GM23248 (cell line): ENCODE measurements at places on chromosomes 2 and 18. TPM values are rescaled to one million over a fixed set of nuclear protein-coding genes. Genes with fewer than 3 reads are reported as not detected.

DNA sequence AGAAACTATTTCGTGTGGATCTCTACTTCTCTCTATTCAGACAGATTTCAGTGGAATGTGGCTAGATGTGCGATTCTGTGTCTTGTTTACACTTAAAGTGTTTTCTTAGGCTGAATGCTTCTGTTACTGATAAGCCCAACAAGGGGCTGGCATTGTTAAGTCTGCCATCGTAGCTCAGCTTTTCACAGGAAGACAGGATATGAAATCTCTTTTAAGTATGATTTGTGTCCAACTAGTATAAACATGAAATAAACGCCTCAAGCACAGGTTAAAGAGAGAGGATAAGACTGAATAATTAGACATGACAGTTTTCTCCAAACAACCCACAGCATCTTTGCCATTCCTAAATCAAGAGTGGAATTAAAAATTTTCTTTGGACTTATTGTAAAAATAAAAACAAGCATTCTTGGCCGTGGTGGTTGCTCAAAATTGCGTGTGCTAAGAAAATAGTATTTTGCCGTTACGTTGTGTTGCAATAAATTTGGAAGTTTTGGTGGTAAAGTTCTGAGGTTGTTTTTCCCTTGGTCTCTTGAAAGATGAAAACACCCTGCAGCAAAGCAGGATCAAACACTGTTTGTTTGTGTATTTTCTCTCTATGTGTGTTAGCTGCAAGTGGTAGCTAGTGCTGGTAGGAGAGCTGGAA lies 1.0 kb downstream of the VIT start:
- no peak for DNase-seq
- peaks cover 17% of the 10 kb centered on the region for H3K4me1 ChIP-seq
- H3K36me3 ChIP-seq: no peaks in the 10 kb centered on the region
- no peak overlapping the region for H3K27ac ChIP-seq

Gene FLACC1
- total RNA-seq: 0.38 and 2.3 TPM in 2 replicates

DNA sequence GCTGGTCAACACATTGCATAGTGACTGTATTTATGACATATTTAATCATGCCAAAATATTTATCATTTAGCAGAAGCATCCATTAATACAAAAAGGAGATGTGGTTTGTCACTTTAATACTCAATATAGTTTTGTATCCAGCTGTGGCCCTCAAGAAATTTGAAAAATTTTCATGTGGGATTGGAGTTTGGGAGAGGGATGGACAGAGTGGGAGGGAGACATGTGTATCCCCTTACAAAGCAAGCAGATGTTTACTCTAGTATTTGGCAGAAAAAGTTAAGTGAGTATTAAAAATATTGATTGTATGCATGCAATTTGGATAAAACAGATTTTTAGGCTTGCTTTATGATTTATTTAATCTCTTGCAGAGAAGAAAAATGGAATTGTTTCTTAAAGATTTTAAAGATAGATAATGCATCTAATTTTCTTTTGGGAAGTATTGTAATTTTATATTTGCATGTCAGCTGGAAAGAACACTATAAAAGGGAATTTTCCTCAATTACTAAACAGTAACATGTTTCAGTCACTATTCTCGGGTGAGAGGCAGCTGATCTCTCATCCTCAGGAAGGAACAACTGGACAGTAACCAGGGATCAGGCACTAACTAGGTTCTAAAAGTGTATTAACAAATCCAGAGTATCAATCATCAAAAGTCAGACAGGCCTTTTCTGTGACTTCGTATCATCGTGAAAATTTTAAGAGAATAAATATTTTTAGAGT lies 1184.7 kb upstream of the NXPH2 start:
- no peaks in the 10 kb centered on the region for H3K27me3 ChIP-seq
- H3K36me3 ChIP-seq: no peaks in the 10 kb centered on the region
- no peaks in the 10 kb centered on the region for H3K4me1 ChIP-seq
- no peak for DNase-seq
- H3K27ac ChIP-seq: no peak overlapping the region

- H3K27me3 ChIP-seq: no peaks in the 10 kb centered on the region
- no peak for DNase-seq
- H3K4me3 ChIP-seq: no peak overlapping the region
- no peaks in the 10 kb centered on the region for H3K36me3 ChIP-seq
- no peaks in the 10 kb centered on the region for H3K4me1 ChIP-seq
These were observed 1214.4 kb downstream of the LRP1B start for GRCh38 chr2:140916410-140916809.

Gene ZNF532
- 19.0 and 31.9 TPM in 2 replicates for total RNA-seq

GRCh38 chr18:53991202-53991601 lies 233.3 kb downstream of the MBD2 start:
- H3K27ac ChIP-seq: no peak overlapping the region
- H3K36me3 ChIP-seq: no peaks in the 10 kb centered on the region
- H3K4me1 ChIP-seq: peaks cover 12% of the 10 kb centered on the region

DNA sequence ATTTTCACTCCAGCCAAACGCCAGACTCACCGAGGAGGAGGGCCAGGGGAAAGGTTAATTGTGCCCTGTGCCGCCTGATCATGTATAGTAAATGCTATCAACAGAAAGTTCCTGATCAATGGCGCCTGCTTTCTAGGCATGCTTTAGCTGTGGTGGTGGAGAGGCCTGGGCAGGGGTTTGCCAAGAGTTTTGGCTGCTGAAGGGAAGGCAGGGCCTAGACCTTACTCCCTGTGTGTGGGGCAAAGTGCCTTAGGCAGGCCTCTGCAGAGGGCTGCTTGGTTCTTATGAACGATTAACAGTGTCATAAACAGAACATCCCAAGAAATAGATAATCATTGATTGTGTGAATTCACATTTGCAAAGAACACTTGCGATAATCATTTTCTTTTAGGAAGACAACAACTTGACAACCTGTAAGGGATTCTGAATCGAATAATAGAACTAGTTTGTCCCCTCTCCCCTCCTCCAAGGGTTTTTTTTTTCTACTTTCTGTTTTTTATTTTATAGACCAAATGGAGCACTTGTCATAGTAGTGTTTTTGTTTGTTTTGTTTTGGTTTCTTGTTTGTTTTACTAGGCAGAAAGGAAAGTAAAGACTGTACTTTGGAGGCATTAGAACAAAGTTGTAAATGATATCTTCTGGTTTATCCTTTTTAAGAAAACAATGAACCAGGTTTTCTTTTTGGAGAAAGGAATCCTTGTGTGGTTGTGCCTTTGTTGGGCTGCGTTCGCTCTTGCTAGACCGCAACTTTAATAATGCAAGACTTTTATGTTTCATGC lies 6.5 kb downstream of the TSHZ1 start:
- peaks cover 32% of the 10 kb centered on the region for H3K4me1 ChIP-seq
- H3K27ac ChIP-seq: no peak overlapping the region
- H3K4me3 ChIP-seq: no peak overlapping the region
- no peak for DNase-seq

GRCh38 chr2:199278099-199278498 lies 179.6 kb downstream of the SATB2 start:
- no peak overlapping the region for H3K4me3 ChIP-seq
- H3K27ac ChIP-seq: no peak overlapping the region
- no peaks in the 10 kb centered on the region for H3K36me3 ChIP-seq
- peaks cover 9% of the 10 kb centered on the region for H3K4me1 ChIP-seq
- no peak for DNase-seq

GRCh38 chr2:43123028-43123427 lies 103.4 kb downstream of the ZFP36L2 start:
- no peak overlapping the region for H3K4me3 ChIP-seq
- H3K36me3 ChIP-seq: no peaks in the 10 kb centered on the region
- no peak for DNase-seq
- H3K27me3 ChIP-seq: no peaks in the 10 kb centered on the region

DNA sequence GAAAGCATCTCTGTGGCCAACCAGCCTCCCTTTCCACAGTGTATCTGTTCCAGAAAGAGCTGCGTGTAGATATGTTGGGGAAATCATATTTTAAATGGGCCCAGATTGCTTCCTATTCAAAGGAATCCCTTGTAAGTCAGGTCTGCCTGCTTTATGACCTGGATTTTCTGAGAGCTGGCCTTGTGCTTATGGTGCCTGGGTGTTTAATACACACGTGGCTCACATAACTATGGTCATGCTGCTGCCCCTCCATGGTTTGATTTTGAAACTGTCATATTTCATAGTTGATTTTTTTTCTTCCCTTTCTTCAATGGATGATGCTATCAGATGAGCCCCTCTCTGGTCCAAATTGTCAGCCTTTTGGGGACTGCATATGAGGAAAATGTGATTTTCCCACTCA lies 111.5 kb upstream of the CNGA3 start:
- no peak overlapping the region for H3K4me3 ChIP-seq
- no peak for DNase-seq
- no peak overlapping the region for H3K27ac ChIP-seq
- H3K4me1 ChIP-seq: no peaks in the 10 kb centered on the region

Gene GALNT5
- 114 and 117 TPM in 2 replicates for total RNA-seq

Gene IL36RN
- total RNA-seq: not detected in 2 replicates

- H3K36me3 ChIP-seq: no peaks in the 10 kb centered on the region
- H3K27ac ChIP-seq: no peak overlapping the region
- peak overlapping the region; percentile 73 for H3K4me3 ChIP-seq
- peaks cover 35% of the 10 kb centered on the region for H3K27me3 ChIP-seq
- peak; percentile 23 for DNase-seq
- H3K4me1 ChIP-seq: 0 out of 2 replicates have a peak, but pooled peaks cover 4% of the 10 kb centered on the region
These were observed 1.4 kb upstream of the SIX2 start for GRCh38 chr2:45010702-45011012.

DNA sequence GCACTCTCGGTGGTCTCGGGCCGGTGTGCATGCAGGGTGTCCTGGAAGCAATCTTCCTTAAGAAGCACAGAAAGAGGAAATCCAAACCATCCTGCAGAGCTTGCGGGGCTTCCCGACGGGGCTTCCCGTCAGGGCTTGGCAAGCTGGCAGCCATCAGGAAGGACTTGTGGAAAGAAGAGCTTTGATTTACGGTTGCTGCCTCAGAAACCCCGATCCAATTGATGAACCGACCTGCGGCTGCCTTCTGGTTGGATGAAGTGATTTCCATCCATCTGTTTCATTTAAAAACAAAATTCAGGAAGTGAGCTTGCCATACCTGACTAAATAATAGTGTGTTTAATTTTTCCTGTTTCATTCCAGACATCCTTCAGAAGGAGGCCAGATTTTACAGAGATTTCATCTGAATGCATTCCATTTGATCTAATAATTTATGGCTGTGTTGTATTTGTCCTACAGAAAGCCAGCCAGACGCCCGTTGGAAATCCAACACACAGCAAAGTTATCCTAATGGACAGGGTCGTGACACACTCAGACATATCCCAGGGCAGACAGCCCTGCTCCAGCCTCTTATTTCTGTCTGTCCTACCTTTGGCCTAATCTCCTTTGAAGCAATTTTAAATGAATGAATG lies 141.3 kb downstream of the SEPTIN10 start:
- no peaks in the 10 kb centered on the region for H3K27me3 ChIP-seq
- H3K4me1 ChIP-seq: peaks cover 23% of the 10 kb centered on the region
- H3K27ac ChIP-seq: no peak overlapping the region

DNA sequence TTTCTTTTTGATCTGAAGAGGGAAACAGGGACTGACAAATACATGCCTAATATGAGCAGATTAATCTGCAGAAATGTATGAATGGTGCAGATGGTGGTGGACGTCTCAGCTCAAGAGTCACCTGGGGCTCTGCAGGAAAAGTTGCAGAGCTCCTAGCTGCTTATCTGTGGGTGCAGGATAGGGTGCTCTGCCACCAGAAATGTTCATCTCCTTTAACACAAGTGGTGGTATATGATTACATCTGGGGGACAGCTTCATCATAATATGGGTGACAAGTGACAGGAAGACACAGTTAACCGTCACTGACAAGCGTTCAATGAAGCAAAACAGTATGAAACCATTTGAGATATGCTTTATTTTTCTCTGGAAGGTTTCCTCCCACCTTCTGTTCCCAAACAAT lies 121.2 kb upstream of the LINC00305 start:
- H3K27me3 ChIP-seq: no peaks in the 10 kb centered on the region
- DNase-seq: no peak
- H3K27ac ChIP-seq: no peak overlapping the region
- H3K4me3 ChIP-seq: no peak overlapping the region
- H3K36me3 ChIP-seq: no peaks in the 10 kb centered on the region
- H3K4me1 ChIP-seq: no peaks in the 10 kb centered on the region

DNA sequence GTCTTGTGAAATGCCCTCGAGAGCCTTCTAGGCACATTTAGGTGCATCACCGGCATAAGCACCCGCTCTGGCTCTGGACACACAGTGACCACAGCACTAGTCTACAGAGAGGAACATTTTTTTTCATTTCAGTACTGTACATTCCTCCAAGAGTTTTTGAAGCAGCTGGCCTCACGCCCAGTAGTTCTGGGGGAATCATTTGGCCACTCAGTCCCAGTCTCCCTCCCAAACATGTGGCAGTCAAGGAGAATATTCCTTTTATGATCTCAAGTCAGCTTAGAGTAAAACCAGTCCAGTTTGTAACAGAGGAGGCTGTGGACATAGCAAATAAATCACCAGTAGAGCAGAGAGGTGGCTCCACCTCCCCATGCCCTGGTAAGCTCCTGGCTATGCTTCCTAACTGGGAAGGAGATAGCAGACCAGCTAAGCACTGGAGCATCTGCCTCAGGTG lies 48.1 kb downstream of the KCNE4 start:
- peak overlapping the region; percentile 39; the same call in 1 of the 2 replicates for H3K27ac ChIP-seq
- no peak overlapping the region for H3K4me3 ChIP-seq
- DNase-seq: peak; percentile 78
- no peaks in the 10 kb centered on the region for H3K36me3 ChIP-seq

- no peak overlapping the region for H3K4me3 ChIP-seq
- no peak overlapping the region for H3K27ac ChIP-seq
- DNase-seq: peak; percentile 14
- no peaks in the 10 kb centered on the region for H3K27me3 ChIP-seq
- H3K4me1 ChIP-seq: no peaks in the 10 kb centered on the region
- H3K36me3 ChIP-seq: no peaks in the 10 kb centered on the region
These were observed 410.9 kb upstream of the CYRIA start for GRCh38 chr2:17076533-17076932.

Gene MAL
- not detected in 2 replicates for total RNA-seq

Gene IL36G
- total RNA-seq: not detected in 2 replicates

Gene SCN3A
- 0.11 TPM in 1 of 2 replicates, not detected in the other for total RNA-seq

GRCh38 chr2:164061129-164061746 lies 325.4 kb upstream of the FIGN start:
- no peaks in the 10 kb centered on the region for H3K4me1 ChIP-seq
- peak; percentile 47 for DNase-seq
- H3K36me3 ChIP-seq: no peaks in the 10 kb centered on the region
- H3K27me3 ChIP-seq: no peaks in the 10 kb centered on the region; the same call in 1 of the 2 replicates
- no peak overlapping the region for H3K4me3 ChIP-seq
- H3K27ac ChIP-seq: no peak overlapping the region

Gene TMEM247
- not detected in 2 replicates for total RNA-seq

- H3K4me1 ChIP-seq: peaks cover 42% of the 10 kb centered on the region
- H3K27ac ChIP-seq: 0 out of 2 replicates have a peak overlapping the region, but pooled peaks have one; percentile 20
- DNase-seq: peak; percentile 56
- H3K27me3 ChIP-seq: no peaks in the 10 kb centered on the region
- H3K4me3 ChIP-seq: no peak overlapping the region
- H3K36me3 ChIP-seq: peaks cover 28% of the 10 kb centered on the region
These were observed 36.5 kb downstream of the POLR1A start for GRCh38 chr2:86069091-86069685.

- H3K36me3 ChIP-seq: no peaks in the 10 kb centered on the region
- DNase-seq: no peak
- H3K27me3 ChIP-seq: no peaks in the 10 kb centered on the region
- H3K4me1 ChIP-seq: no peaks in the 10 kb centered on the region
These were observed 560.2 kb downstream of the CNTNAP5 start for GRCh38 chr2:124585277-124585676.
